ENCODE measurements at places on chromosomes 2 and 18.

DNA sequence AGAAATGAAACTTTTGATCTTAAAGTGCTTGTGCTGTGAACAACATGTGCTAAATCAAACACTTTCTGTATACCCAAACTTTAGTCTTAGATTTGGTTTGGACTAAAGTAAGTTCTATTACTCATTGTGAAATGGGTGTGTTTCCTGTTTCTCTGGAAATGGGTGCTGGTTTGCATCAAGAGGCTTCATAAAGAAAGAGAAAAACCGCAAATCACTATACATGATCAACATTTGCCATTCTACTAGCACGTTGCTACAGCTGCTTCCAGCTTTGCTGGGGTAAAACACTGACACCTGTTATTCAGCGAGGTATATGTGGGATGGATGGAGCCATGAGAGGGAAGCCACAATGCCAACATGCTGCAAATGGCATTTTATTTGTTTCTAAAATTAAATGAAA lies 547.0 kb upstream of the ACVR2A start:
- DNase-seq, result no peak

- no peak for DNase-seq
These were observed 102.9 kb downstream of the KLHL29 start for GRCh38 chr2:23487735-23488492.

GRCh38 chr2:21067859-21068537 lies 24.1 kb upstream of the APOB start:
- DNase-seq, result no peak

DNA sequence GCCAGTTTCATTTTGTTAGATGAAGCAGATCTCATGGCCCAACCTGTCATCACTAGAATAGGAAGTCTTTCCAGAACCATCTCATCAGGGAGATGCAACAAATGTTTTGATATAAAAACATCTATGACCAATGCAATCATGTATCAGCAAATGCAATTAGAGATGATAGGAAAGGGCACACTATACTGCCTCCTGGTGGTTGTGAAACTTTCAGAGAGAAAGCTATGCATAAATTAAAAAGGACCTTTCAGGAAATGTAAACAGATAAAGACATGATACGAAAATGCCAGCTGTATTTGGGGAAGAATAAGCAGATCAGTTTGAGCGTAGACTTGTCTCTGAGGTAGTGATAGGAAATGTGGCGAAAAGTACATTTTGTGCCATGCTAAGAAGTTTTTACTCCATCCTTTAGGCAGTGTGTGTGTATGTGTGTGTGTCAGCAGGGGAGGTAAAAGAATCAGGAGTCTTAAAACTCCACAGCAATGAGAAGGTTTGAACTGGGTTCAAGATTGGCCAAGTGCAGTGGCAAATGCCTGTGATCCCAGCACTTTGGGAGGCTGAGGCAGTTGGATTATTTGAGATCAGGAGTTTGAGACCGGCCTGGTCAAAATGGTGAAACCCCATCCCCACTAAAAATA lies 479.3 kb downstream of the CPS1 start:
- DNase-seq, result peak; percentile 0

DNA sequence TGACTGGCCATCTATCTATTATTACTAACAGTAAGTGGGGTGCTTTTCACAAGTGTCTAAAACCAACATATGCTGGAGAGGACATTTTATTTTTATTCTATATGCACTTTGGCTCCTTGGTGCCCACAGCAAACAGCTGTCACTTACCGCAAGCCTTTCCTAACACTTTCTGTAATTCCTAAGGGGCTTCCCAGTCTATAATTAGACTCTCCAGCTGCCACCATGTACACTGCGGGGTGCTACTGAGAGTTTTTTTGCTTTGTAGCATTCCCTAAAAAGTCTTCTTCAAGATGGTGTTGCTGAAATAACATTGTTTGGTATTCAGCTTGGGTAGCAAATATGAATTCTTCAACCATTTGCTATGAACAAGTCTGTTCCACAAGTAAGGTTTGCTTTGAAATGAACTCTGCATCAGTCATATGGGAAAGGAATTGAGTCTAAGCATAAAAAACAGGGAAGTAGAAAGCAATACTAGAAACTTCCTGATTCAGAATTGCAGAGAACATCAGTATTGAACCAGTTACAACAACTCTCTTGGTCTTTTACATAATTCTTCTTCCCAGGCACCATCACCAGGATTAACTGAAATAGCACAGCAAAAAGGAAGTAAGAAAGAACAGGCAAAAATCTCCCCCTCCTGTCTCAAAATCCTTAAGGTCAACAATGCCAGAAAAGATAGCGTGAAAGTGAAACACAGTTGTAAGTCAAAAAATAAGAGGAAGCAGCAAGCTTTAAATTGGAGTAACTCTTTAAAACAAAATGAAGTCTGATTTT lies 28.6 kb downstream of the EPB41L3 start:
- no peak for DNase-seq

DNA sequence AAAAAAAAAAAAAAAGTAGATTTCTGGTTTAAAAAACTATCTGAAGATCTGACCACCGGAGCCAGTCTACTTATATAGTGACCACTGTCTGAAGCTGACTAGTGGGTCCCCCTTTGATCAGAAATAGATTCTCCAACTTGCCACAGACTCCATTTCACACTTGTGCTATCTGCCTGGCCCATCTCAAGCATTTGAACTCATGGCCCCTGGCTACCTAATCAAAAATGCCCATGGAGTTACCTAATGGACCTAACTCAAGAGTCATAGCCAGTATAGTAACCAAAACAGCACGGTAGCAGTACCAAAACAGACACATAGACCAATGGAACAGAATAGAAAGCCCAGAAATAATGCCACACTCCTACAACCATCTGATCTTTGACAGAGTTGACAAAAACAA lies 17.0 kb upstream of the ATL2 start:
- no peak for DNase-seq

- no peak for DNase-seq
These were observed 202.8 kb upstream of the TWIST2 start for GRCh38 chr2:238645095-238645494.

- no peak for DNase-seq
These were observed 192.5 kb downstream of the NDUFA10 start for GRCh38 chr2:239832490-239833268.

DNA sequence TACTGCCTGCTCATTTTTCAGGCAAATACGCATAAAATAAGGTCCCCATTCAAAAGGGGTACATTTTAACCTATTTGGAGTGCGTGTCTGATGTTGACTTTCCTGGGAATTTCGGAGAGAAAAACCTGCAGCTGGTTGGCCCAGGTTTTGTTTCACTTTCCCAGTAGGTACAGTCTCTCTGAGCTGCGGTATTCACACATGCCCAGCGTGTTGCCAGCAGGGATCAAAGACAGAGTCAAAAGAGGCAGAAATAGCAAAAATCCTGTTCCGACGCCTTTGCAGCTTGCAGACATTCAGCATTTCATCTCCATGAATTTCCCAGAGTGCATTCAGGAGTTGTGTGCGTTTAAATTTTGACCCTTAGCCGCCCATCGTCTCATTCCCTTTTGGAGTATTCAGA lies 855.4 kb upstream of the CELF4 start:
- DNase-seq, result no peak

- no peak for DNase-seq
These were observed 376.1 kb downstream of the STK39 start for GRCh38 chr2:167871286-167871685.

DNA sequence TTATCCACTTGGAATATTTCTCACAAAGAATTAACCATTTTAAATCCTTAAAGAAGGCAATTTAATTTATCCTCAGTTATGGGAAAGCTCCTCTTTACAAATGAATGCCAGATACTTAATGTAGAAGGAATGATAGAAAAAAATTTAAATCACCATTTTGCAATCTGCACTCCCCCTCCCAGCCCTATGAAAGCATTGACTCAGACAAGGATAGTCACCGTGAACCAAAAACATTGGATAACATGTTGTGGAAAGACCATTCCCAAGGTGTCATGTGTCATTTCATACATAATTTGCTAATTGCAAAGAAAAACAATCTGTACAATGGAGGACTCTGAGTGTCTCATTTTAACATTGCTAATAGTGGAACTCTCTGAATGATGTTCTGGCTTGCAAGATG lies 421.0 kb downstream of the TXNL1 start:
- DNase-seq, result no peak

GRCh38 chr2:158729451-158729850 lies 65.7 kb upstream of the DAPL1 start:
- no peak for DNase-seq

GRCh38 chr2:235195921-235196320 lies 244.1 kb downstream of the SH3BP4 start:
- DNase-seq, result no peak

DNA sequence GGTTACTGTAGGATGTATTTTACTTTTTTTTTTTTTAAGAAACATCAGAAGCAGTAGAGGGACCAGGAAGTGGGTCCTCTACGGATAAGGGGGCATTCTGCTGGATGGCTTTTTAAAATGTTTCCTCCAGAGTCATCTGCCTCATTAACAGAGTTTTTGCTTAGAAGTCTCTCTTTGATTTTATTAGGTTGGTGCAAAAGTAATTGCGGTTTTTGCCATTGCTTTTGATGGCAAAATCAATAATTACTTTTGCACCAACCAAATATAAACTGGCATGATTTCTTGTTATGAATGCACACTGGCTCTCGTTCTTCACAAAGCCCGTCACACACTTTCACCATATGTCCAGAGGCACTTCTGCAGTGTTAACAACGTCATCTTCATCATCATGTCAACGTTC lies 68.5 kb upstream of the FAM237A start:
- no peak for DNase-seq

DNA sequence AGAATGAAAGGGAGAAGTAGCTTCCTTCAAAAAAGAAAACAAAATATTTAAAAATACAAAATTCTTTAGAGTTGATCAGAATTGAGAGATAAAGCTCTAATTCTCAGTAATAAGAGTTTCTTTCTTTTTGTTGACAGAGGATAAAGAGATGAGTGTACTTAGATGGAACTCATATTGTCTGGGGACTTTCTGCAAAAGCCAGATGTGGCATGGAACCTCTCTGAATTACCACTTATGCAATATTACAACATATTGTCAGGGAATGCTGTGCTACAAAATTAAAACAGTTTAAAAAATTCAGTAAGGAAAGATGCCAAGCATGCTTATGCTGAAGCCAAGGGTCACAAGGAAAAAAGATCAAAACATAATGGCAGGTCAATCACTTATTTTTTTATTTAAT lies 386.6 kb upstream of the LRATD1 start:
- DNase-seq, result no peak

GRCh38 chr2:28206762-28207161 lies 185.9 kb upstream of the FOSL2 start:
- no peak for DNase-seq

DNA sequence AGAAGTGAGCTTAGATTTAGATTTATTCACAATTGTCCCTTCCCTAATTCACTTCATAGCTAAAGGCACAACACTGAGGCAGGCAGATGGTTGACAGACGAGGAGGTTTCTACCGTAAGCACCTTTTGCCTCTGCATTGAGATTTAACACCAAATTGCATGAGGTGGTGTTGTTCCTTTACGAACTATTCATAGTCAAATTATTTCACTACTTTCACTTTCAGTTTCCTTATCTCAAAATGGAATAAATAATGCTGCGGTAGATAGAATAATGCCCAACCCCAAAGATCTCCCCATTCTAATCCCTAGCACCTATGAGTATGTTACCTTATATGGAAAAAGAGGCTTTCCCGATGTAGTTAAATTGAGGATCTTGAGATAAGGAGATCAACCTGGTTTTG lies 58.9 kb upstream of the LINC00305 start:
- DNase-seq, result no peak

DNA sequence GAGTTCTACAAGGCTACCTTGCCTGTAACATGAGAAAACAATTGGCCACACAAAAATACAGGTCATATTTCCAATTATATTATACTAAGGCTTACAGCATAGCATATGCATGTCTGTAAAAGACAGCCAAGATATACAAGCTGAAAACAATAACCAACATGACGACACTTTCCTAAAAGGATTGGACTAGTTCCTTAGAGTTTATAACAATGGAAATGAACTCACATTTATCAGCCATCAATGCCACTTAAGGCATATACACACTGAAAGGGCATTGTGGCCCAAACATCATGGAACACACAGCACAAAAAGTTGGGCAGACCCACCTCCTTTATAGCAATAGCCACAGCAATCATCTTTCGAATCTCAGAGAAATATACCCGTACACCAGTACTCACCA lies 52.0 kb downstream of the SLC40A1 start:
- DNase-seq, result no peak

GRCh38 chr18:5391409-5391808 lies 95.9 kb upstream of the ZBTB14 start:
- no peak for DNase-seq
